ENCODE measurements at places on chromosomes 12 and 14.
A peak's percentile ranks its signal among the peaks of the same experiment; 100 is the strongest.

DNA sequence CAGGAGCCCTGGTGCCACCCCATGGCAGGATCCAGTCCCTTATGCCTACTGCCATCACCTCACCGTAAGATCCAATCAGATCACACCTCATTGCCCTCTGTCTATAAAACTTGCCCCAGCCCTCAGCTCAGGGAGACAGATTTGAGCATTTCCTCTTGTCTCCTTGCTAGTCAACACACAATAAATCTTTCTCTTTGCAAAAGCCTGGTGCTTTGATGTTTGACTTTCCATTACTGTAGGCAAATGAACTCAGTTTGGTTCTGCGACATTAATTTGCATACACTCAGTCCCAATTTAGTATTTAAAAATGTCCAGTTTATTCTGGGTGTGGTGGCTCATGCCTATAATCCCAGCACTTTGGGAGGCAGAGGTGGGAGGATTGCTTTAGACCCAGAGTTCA lies 188.4 kb downstream of the AEBP2 start:
- no peak for DNase-seq

- DNase-seq = no peak
Observed at GRCh38 chr12:124488520-124488919, 78.9 kb downstream of the NCOR2 start.

DNA sequence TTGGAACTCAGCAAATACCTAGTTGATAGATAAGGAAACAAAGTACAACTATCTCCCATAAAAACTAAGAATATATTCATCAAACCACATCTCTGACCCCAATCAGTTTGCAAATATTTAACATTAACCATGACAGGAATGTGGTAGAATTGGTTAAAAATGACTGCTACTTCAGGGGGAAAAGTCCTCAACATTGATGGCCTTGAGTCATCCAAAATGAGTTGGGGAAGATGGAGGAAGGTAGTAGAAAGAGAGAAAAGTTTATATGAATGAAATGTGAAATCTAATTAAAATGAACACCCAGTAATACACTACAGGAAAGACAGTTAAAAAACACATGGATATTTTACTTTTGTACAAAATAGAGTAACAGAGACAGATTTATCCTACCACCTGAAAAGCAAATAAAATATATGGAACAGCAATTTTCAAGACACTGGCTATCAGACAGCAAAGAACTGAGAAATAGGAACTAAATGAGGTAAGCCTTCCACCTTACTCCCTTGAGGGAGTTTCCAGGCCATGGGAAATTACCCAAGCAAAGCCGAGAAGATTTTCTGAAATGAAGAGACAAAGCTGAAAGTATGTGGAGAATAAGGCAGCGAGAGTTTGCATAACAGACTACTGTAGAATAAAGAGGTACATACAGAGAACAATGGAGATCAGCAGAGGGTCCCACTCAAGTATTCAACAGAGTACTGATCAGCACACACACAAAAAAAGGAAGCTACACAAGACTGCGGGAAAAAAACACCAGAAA lies 49.6 kb downstream of the TC2N start:
- DNase-seq = no peak

DNA sequence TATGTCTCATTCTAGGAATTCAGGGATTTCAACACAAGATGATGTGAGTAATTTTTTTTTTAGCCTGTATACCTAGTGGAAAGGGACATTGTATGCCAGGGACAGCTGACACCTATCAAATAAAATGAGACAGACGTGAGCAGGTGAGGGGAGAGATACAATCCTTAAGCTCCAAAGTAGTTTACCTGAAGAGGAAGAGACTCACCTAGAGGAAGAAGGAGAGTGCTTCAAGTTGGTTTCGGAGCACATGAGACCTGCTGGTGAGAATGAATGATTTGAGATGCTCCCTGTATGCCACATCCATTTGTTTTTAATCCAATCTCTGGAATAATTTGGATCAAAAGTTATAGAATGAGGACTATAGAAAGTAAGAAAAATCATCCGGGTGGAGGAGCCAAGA lies 915.4 kb upstream of the FBXO33 start:
- DNase-seq = no peak

GRCh38 chr14:63893701-63894458 lies 41.1 kb downstream of the SYNE2 start:
- DNase-seq = no peak

- peak; percentile 29 for DNase-seq
Observed at GRCh38 chr12:89040146-89040964, 311.9 kb downstream of the DUSP6 start.

DNA sequence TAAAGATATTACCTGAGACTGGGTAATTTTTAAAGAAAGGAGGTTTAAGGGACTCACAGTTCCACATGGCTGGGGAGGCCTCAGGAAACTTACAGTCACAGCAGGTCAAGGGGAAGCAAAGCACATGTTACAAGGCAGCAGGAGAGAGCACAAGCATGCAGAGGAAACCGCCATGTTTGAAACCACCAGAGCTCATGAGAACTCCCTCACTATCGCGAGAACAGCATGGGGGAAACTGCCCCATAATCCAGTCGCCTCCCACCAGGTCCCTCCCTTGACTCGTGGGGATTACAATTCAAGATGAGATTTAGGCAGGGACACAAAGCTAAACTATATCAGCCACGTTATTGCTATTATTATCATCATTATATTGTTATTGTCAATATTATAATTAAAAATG lies 138.7 kb downstream of the RIMBP2 start:
- no peak for DNase-seq

DNA sequence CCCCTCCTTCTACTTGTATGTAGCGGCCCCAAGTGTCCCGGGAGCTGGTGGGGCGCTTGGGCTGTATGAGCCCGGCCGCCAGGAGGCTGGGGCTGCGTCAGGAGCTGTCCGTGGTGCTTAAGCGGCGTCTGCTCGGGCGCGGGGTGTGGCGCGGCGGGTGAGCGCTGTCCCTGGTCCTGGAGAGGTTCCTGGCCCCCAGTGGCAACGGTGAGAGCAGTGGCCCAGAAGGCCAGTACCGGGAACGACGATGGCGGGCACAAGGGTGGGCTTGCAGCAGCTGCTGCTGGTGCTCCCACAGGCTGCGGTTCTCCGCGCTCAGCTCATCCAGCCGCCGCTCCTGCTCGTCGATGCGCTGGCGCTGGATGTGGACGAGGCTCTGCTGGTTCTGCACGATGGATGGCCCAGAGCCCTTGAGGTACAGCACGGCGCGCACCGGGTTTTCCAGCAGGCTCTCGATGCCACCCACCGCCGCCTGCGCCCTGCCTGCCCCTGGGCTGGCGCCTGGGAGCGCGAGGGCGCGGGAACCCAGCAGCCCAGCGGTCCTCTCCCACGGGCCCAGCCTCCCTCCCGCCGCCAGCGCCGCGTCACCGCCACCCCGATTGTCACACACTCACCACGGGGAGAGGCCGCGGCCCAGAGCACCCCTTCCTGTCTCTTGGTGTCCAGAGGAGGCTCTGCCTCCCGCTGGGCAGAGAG lies 41.9 kb upstream of the FKBP4 start:
- peak; percentile 34 for DNase-seq

DNA sequence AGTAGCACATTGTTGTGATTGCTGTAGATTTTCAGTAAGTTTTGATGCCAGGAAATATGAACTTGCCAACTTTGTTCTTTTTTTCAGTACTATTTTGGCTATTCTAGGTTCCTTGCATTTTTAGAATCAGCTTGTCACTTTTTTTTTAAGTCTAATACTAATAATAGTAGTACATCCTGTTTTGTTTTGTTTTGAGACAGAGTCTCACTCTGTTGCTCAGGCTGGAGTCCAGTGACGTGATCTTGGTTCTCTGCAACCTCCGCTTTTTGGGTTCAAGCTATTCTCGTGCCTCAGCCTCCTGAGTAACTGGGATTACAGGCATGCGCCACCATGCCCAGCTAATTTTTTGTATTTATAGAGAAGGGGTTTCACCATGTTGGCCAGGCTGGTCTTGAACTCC lies 16.5 kb downstream of the PWP1 start:
- no peak for DNase-seq

DNA sequence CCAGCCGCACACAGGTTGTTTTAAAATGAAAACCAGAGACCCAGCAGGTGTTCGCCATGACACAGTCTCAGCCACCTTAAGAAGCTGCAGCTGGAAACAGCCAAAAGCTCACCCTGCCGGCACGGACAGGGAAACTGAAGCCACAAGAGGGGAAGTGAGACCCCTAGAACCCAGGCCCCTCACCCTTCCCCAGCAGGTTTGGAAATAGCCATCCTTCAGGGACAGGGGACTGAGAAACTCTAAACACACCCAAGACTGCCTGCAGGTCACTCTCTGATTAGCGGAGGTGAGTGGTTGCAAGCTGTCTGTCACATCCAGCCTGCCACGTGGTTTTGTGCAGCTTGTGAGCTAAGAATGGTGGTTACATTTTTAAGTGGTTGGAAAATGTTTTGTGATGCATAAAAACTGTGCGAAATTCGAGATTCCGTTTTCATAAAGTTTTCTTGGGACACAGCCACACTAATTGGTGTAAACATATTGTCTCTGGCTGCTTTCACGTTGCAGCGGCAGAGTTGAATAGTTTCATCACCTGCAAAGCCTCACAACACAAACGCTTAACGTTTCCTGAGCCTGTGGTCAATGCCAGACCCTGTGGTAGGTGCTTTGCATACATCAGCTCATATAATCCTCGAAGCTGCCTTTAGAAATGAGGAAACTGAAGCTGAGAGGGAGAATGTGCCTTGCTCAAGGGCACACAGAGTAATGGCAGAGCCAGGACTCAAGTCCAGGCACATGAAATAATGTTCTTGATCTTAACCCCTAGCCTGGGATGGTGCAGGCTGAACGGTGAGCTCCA lies 1.7 kb upstream of the SELPLG start:
- no peak for DNase-seq

- peak; percentile 57 for DNase-seq
Observed at GRCh38 chr12:6606331-6607131, 648 bp downstream of the CHD4 start.

GRCh38 chr12:131895640-131896079 lies 1.2 kb downstream of the ULK1 start:
- no peak for DNase-seq
